ENCODE measurements at places on chromosomes 2 and 18.

DNA sequence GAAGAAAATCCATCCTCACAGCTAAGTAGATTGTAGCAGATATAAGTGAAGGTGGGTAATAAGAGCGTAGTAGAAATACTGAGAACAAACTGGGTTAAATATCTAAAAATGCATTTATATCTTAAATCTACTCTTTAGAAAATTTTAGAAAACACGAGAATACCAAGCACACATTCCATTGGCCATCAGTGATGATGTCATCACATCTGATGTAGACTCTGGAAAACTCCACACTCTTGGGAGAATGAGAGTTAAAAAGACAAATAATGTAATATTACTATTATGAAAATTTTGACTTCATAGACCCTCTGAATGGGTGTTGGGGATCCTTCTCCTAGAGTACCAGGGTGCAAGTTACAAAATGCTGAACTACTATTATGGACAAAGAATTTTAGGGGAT, 3.7 kb downstream of the RIOK3 start:
- DNase-seq = no peak

DNA sequence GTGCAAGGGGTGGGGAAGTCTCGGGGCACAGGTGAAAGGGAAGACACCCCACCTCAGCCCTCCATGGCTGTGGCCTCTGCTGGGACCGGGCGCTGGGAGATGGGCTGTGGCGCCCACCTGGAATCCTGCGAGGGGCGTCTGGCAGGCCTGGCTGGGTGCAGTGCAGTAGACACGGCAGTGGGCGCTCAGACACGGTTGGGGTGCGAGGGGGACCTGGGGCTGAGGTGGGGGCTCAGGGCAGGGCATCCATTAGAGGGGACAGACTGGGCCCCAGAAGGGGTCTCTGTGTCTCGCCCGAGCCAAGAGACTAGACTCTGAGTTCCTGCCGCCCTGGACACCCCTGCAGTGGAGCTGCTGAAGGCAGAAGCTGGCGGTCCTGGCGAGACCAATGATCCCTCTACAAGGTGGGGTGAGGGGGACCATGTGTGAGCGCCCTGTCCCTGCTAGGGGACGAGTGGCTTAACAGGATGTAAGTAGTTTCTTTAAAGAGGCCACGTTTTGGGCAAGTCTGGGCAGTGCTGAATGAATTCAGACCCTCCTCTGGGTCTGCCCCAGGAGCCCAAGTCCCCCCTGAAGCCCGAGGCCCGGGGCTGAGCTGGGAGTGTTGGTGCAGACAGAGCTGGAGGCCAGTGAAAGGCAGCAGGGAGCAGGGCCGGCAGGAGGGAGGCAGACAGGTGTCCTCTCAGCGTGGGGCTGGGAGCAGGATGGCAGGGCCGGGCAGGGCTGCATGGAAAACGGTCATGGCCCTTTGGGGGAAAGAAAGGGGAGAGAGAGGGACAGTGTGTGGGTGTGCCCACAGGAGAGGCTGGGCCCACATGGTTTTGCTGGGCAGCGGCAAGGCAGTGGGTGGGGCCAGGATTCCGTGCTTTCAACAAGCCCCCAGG, 57.2 kb downstream of the HS6ST1 start:
- DNase-seq = no peak

DNA sequence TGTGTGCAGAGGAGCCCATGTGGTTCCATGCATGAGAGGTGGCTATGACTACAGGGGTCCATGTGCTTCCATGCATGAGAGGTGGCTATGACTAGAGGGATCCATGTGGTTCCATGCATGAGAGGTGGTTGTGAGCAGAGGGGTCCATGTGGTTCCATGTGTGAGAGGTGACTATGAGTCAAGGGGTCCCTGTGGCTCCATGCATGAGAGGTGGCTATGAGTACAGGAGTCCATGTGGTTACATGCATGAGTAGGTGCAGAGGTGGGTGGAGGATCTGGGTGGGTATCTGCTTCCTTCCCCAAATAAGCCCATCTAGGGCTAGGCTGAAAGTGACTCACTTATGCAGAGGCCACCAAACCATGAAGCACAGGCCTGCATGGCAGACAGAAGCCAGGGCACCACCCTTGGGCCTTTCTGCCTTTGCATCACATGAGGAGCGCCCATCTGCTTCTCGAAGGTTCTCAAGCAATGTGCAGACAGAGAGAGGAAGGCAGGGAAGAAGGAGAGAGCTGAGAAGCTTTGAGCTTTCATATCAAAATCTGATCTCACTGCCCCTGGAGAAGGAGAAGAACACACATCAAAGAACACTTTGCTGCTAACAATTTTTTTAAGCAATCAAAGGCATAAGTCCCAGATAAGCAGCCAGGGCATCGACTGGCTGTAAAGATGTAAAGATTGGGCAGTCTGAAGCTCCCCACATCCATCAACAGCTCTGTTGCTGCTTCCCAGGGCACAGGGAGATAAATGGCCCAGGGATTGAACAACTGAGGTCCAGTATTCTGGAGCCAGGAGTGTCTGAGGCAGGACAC, 137.6 kb downstream of the TNS1 start:
- no peak for DNase-seq

DNA sequence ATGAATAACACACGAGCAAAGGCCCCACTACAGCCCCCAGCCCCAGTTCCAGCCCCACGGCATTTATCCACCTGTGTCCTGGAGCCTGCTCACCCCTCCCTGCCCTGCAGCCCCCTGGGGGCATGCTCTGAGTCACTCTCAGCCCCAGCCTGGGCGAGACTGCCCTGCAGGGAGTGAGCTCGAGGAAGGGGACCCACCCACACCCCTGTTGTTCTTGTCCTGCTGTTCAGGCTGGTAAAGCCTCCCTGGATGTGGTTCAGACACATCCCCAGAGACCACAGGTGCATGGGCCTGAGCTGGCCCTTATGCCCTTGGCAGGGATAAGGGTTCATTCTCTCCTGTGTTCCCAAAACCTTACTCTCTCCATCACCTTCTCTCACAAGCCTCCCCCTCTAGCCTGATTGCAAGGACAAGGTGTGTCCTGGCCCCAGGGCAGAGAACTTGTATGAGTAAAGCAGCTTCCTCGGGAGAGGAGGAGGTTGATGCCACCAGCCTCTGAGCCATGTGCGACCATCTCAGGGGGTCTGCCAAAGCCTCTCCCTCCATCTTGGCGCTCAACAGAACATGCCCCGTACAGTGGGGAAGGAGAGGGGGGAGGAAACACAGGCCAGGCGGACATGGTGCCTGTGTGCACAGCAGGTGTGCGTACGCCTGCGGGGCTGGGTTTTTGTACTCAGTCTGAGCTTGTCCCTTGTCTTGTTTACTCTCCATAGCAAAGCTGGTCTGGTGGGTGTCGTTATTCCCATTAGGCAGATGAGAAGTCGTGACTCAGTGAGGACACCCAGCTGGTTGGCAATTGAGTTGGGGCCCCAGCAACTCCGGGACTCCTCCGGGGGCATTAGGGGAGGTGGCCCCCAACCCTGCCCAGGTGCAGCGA, 64.4 kb downstream of the CIB4 start:
- no peak for DNase-seq

- no peak for DNase-seq
These were observed 9.3 kb upstream of the ATL2 start for GRCh38 chr2:38386377-38386776.

DNA sequence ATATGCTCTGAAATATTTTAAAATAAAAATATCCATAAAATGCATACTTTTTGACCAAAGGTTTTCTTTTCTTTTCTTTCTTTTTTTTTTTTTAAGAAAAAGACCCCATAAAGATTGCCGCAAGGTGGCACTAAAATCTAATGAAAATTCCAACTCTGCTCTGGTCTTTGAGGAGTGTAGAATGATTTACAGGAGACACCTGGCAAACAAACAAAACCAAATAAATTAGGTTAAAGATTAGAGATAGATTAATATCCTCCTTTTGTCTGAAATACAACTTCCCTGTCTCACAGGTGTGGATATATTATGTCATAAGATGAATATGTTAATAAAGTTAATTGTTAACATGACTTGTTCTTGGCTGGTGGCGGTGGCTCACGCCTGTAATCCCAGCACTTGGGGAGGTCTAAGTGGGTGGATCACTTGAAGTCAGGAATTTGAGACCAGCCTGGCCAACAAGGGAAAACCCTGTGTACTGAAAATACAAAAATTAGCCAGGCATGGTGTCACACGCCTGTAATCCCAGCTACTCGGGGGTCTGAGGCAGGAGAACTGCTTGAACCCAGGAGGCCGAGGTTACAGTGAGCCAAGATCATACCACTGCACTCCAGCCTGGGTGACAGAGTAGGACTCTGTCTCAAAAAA, 3.5 kb upstream of the RHOB start:
- no peak for DNase-seq

GRCh38 chr2:50401772-50402653, 629.9 kb downstream of the NRXN1 start:
- no peak for DNase-seq

GRCh38 chr2:109136542-109136941, 7.5 kb downstream of the SH3RF3 start:
- no peak for DNase-seq

GRCh38 chr2:44616667-44617155, 255.0 kb downstream of the CAMKMT start:
- DNase-seq = no peak

GRCh38 chr2:181123798-181124231, 143.4 kb downstream of the UBE2E3 start:
- DNase-seq = peak; percentile 45

DNA sequence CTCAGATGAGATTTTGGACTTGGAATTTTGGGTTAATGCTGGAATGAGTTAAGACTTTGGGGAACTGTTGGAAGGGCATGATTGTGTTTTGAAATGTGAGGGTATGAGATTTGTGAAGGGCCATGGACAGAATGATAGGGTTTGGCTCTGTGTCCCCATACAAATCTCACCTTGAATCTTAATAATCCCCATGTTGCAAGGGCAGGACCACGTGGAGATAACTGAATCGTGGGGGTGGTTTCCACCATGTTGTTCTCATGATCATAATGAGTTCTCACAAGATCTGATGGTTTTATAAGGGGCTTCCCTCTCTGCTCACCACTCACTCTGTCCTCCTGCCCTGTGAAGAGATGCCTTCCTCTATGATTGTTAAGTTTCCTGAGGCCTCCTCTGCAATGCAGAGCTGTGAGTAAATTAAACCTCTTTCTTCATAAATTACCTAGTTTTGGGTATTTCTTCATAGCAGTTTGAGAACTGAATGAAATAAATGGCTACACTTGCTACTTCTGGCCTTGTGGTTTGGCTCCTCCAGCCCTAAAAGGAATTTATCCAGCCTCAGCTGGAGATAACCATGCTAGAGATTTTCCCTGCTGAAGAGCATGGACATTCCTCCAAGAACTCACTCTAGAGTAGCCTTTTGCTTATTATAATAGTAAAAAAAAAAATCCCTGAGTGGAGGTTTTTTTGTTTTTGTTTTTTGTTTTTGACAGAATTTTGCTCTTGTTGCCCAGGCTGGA, 144.3 kb upstream of the TFPI start:
- no peak for DNase-seq

DNA sequence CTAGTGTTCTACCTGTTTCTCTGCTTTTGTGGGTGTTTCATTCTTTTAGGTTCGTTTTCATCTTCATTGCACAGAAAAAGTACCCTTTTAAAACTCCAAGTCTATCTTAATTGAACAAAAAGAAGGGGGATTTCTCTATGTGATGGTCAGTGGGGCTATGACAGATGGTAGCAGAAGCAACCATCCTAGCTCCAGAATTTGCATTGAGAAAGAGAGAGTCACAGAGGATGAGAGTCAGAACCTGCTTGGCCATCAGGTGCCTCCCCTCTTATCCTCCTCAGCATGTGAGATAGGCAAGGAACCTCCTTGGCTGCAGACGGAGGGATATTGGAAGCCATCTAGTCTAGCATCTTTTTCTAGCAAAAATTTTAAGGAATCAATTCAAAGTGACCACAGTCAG, 398.0 kb upstream of the DCC start:
- DNase-seq = no peak

GRCh38 chr2:44093970-44094369, 74.7 kb upstream of the PPM1B start:
- DNase-seq = no peak

Data from T-cell (primary cell).